ENCODE measurements at places on chromosomes 11 and 22.

- no peak for DNase-seq
These were observed 33.0 kb upstream of the NARS2 start for GRCh38 chr11:78607696-78608095.

DNA sequence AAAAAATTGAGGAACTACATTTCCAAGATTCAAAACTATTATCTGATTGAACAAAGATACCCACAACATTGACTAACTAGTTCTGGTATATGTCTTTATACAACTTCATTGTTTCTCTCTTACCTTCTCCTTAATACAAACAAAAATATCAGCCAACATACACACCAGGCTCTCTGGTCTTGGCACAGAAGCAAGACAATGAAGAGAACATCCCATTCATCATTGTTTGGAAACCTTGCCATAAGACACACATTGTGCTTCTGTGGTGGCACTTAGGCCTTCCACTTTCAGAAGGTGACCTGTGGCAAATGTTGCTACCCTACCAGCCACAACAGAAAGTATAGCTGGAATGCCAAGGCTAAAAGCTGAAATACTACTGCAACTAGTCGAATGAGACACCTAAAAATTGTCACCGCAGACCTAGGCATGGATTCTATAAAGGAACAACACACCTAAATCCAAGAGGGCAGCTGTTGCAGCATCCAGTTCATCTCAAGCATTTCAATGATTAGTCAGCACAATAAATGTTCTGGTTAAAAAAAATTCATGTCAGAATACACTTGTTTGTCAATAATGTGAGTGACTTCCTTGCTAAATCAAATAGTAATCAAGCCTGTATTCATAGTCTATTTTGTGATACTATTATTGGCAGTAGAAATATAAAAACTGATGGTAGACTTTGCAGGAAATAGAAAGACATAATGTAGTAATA lies 26.3 kb downstream of the MAP6 start:
- no peak for DNase-seq

DNA sequence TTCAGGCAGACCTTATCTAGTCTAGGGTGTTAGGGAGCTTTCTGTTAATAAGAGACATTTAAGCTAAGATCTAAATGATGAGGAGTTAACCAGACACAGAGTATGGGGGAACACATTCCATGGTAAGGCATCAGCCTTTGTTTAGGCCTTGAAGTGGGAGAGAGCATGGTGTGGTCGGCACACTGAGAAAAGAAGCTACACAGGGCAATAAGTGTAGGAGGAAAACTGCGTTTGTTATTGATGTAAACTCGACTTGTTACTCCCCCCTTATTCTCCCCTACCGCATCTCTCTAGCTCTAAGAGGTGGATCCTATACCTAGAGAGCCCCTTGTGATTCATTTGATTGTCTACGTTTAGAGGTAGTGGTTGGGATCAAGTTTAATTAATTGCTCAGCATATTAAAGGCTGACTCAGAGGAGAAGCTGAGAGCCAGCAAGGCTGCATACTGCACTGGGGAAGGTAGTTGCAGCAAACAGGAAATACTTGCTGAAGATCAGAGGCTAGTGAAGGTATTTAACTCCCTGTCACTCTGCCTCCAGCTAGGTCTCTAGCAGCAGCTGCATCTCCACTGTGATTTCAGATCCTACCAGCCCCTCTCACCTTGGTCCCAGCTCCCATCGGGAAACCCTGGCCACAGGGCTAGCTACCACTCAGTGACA lies 86.8 kb upstream of the TEAD1 start:
- DNase-seq: no peak

DNA sequence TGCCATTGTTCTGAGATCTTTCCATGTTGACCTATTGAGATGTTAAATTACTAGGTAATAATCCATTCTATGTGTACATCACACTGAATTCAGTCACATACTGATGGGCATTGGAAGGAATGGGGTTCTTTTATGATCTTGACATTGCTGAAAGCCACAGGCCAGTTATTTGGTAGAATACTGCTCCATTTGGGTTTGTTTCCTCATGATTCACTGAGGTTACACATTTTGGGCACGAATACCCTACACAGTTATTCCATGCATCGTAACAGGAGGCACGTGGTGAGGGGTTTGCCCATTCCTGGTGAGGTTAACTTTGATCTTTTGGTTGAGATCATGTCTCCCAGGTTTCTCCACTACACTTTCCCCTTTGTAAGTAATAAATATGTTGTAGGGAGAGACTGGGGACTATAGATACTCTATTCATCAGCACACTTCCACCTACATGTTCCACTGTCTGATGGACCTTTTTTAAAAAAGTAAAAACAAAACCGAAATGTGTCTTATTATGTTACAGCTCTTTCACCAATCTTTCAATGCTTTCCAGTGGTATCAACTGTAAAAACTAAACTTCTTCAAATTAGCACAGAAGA lies 12.0 kb upstream of the FOLR1 start:
- no peak for DNase-seq

DNA sequence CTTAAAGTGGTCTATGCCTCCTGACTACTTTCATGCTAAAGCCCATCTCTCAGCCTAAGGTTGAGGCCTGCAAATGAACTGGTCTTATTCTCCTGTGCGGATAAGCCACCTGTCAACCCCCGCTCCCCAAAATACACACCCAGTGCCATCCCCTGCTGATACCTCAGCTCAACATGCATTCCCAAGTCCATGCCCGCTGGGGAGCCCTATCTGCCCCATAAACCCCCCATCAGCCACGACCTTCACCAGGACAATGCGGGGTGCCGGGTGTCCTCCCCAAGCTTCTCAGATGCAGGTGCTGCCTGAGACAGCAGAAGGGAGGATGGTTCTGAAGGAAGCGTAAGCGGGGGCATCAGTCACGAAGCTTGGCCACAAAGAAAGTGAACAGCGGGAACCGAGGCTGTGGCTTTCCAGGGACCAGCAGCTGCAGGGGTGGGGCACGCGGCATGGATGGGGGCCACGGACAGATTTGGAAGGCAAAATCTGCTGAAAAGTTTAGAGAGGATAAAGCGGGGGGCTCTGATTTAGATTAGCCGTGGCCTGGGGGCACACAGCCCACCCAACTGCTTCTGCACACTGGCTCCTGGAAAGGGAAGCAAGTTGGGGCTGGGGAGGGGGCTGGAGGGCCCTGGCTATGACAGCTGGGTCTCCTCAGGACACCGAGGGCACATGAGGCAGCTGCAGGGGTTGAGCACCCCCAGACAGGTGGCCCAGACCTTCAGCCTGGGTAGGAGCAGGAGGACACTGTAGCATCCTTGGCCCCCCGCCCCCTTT lies 1391.9 kb downstream of the TBC1D22A start:
- no peak for DNase-seq

DNA sequence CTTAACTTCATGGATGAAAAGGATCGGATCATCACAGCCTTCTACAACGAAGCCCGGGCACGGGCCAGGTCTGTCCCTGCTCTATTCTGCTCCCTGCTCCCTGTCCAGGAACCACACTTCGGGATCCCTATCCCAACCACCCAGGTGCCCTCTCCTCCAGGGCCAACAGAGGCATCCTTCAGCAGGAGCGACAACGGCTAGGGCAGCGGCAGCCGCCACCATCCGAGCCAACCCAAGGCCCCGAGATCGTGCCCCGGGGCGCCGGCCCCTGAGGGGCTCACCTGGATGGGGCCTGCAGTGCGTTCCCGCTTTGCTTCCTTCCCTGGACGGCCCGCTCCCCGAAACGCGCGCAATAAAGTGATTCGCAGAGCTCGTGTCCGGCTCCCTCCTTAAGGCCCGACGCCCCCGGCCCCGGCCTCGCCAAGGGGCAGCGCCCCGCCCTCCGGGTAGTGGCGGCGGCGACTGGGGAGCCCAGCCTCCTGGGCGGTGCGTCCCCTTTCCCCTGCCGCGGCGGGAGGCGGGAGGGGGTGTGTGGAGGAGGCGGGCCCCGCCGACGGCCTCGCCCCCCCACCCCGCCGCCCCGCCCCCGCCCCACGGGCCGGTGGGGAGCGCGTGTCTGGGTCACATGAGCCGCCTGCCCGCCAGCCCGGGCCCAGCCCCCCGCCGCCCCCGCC lies at the start of gene VEGFB:
Gene VEGFB, plus strand, starts transcription at position 672 of the 674 bp plus-strand sequence. CDS start 250 bp downstream, outside the sequence.
- peak; percentile 58 for DNase-seq

Measured in stimulated activated CD8-positive, alpha-beta memory T cell treated with anti-CD3 and anti-CD28 coated beads, Interleukin-4, amount 100 ng/mL, for 1 hour (primary cell).